Natural killer cell (primary cell): ENCODE measurements at places on chromosomes 5 and 9. TPM values are rescaled to one million over a fixed set of nuclear protein-coding genes. Genes with fewer than 3 reads are reported as not detected.

FGF10 gene
- total RNA-seq = not detected

CAMSAP1 gene
- 28.1 TPM for total RNA-seq

NLN gene
- 0.86 TPM for total RNA-seq

RXFP3 gene
- not detected for total RNA-seq

NUDCD2 gene
- total RNA-seq = 13.2 TPM

DPYSL3 gene
- not detected for total RNA-seq

DNA sequence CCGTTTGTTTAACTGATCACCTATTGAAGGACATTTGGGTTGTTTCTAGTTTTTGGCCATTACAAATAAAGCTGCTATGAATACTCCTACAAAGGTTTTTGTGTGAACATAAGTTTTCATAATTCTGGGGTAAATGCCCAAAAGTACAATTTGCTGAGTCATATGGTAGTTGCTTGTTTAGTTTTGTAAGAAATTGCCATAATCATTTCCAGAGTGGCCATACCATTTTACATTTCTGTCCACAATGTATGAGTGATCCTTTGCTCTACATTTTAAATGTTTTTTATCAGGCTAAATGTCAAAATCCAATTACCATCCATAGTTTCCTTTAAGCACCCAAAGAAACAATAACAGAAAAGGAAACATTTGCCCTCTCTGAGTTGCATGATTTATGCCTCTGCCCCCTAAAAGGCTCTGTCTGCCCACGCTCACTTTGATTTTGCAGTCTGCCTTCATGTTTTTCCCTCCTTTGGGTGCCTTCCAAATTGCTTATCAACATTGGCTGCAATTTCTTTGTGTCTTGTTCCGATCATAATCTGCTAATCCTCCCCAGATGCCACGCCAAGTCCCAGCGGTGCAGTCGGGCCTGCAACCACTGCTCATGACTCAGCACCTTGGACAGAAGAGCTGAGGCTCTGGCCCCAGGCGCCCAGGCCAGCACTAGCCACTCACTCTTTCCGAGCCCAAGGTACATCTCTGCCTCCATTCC is 339.2 kb downstream of the PIK3R1 start:
- H3K27me3 ChIP-seq = no peaks in the 10 kb centered on the region
- H3K27ac ChIP-seq = no peak overlapping the region
- no peak for DNase-seq
- H3K4me3 ChIP-seq = no peak overlapping the region

DNA sequence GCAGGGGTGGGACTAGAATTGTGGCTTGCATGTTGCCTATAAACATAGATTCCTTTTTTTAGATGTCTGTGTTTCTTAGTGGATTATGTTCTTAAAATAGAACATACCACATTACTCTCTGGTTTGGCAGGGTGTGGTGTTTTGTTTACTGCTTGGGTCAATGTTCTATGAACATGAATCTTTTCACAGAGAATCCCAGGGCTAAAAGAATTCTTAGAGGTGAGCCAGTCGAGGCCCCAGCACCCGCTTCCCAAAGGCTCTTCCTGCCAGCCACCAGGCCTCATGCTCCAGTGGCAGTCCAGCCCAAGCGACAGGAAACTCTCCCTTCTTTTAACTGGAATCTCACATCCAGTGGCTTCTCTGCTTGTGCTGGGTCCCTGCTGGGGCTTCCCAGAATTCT is 126.6 kb downstream of the C9orf152 start:
- H3K4me3 ChIP-seq = no peak overlapping the region
- no peak for DNase-seq
- H3K27ac ChIP-seq = no peak overlapping the region
- H3K36me3 ChIP-seq = no peaks in the 10 kb centered on the region
- peaks cover 4% of the 10 kb centered on the region for H3K4me1 ChIP-seq

DNA sequence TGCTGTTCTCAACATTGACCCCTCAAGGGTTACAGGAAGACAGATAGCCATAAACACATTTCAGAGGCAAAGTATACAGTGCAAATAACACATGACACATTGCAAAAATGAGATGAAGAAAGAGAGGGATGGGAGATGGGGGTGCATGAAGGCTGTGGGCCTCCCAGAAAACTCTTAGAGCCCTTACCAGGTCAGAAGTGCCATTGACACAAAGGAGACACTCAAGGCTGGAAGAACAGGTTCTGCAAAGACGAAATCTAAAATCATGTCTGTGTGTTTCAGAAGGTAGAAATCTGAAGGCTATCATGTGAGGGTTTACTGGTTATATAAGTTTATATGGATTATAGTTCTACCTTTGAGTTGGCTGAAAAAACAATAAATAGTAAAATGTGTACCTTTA is 318.8 kb downstream of the BNC2 start:
- no peak overlapping the region for H3K4me3 ChIP-seq
- H3K36me3 ChIP-seq = no peaks in the 10 kb centered on the region
- H3K27ac ChIP-seq = no peak overlapping the region
- H3K4me1 ChIP-seq = no peaks in the 10 kb centered on the region
- H3K27me3 ChIP-seq = no peaks in the 10 kb centered on the region

DNA sequence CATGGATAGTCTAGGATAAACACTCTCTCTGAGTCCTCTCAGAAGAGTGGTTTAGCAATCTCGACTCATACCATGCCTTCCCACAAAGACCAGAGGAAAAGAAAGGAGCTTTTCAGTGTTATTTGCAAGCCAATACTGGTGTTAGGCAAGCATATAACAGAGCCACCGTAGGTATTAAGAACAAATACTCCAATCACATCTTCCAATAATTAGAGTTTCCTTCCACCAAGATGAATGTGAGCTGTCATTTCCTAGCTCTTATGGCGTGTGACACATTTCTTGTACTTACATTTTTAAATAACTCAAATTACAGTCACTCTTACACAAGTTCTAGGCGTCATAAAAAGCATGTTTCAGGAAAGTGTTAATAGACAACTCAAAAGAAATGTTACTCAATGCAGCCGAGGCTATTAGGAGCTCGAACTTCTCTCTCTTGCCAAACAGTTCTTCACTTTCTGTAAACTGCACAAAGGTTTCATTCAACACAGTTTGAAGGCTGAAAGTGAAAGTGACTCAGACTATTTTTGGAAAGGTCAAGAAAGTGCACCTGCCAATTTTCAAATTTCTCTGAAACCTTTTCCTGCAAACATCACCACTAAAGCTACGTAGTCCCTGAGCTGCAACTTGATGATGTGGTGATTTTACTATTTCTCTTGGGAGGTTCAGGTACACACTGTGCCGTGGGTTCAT is 153.8 kb downstream of the AUH start:
- H3K36me3 ChIP-seq = no peaks in the 10 kb centered on the region
- H3K27ac ChIP-seq = peak overlapping the region; percentile 56
- peak; percentile 44 for DNase-seq
- H3K4me1 ChIP-seq = peaks cover 29% of the 10 kb centered on the region
- no peaks in the 10 kb centered on the region for H3K27me3 ChIP-seq

DNA sequence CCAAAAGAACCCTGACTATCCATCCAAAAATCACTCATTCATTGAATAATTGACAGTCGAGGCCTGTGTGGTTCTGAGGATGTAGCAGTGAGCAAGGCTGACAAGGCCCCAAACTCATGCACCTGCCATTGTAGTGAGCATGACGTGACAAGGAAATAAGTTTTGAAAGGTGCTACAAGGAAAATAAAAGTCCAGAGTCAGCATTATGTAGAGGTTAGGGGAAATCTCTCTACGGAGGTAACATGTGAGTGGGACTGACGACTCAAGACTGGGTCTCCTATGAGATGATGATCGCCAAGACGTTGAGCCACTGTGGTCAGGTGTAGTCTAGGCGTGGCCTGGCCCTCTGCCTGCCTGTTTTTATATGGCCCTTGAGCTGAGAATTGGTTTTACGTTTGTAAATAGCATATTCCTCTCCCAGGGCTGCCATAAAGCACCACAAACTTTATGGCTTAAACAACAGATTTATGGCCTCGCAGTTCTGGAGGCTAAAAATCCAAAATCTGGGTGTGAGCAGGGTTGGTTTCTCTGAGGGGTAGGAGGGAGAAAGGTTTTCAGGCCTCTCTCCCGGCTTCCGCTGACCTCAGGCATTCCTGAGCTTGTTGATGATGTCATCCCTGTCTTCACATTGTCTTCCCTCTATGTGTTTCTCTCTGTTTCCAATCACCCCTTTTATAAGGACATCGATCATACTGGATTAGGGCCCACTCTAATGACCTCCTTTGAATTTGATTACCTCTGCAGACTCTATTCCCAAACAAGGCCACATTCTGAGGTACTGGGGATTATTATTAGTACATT is 206.4 kb upstream of the EGFLAM start:
- DNase-seq = no peak
- no peak overlapping the region for H3K27ac ChIP-seq
- no peak overlapping the region for H3K4me3 ChIP-seq
- H3K27me3 ChIP-seq = no peaks in the 10 kb centered on the region
- no peaks in the 10 kb centered on the region for H3K36me3 ChIP-seq

DNA sequence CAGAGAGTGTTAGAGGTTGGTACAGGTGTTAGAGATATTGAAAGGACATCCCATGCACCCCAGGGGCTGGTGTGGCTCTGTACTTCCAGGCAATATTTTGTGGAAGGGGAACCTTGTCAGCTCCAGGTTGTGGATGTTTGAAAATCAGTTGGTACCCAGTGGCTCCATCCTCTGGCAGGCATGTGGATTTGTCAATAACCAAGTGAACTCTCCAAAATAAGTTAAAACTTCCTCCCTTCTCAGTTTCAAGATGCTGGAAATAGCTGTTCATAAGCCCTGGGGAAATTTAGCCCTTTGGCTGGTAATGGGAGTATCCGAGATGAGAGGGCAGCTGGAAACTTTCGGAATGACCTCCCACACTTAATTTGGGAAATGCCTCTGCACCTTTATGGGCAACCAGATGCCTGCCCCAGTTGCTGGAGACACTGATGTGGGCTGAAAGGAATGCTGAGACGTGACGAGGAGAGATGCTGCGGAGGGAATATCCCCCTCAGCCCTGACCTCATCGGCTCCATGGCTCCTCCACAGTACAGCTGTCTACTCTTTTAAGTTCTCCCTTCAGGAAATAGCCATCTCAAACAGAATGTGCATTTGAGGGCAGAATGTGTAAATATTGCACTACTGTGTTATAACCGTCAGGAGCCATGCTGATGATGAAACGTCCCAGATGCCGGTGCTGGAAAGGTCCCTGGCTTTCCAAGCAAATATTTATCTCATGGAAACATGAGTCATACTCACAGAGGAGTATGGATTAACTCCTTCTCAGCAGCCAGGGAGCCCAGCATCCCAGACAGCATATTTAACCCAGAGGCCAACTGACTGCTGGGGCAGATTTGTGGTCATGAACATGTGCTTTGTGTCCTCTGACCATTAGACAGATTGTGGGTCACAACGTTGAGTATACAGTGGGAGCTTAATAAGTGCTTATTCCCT is 29.5 kb downstream of the TGFBI start:
- no peak overlapping the region for H3K4me3 ChIP-seq
- H3K4me1 ChIP-seq = no peaks in the 10 kb centered on the region
- no peaks in the 10 kb centered on the region for H3K27me3 ChIP-seq

DNA sequence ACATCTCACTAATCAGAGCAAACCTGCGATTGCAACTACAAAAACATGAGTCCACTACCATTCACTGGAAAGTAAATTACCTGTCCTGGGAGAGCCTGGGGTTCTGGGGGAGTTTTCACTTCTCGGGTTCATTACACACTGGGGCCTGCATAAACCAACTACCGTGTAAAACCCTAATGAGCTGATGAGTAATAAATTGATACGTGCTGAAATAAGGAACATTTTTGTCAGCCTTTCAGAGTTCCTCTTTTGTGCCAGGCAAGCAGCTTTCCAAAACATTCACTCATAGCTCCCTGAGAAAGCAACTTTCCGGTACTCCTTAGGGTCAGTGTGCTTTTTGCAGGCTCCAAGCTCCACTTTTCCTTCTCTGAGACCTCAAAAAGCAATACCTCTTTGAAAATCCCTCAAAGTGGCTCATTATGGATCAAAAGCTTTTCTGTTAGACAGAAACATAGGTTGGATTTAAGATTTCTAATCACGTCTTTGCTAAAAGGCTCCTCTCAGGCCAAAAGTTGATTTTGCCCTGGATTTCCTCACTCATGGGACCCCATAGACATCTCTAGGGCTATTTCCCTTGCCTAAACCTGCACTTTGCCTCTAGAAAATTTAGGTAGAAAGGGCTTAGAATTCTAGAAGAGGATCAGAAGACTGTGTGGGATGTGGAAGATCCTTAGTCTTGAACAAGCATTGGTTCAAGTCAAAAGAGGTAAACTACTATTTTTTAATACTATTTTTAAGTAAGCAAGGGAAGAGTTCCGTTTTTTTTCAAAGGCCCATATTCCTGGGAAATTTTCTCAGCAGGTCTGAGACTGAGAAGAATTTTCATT is 74.8 kb downstream of the ST8SIA4 start:
- H3K27me3 ChIP-seq = no peaks in the 10 kb centered on the region
- DNase-seq = no peak
- no peaks in the 10 kb centered on the region for H3K4me1 ChIP-seq
- H3K27ac ChIP-seq = peak overlapping the region; percentile 10

DNA sequence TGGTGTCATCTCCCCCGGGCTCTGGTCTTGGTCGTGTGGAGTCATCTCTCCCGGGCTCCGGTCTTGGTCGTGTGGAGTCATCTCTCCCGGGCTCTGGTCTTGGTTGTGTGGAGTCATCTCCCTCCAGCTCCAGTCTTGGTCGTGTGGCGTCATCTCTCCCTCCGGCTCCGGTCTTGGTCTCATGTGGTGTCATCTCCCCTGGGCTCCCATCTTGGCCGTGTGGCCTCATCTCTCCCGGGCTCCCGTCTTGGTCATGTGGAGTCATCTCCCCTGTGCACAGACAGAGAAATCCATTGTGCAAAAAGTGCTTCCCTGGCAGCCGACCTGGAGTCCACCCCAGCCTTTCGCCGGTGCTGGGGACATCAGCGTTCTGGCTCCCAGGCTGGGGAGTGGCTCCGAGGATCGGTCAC is 91.1 kb upstream of the CACNA1B start:
- no peaks in the 10 kb centered on the region for H3K27me3 ChIP-seq
- DNase-seq = no peak

GRCh38 chr5:25707093-25707492 is 1062.3 kb upstream of the CDH10 start:
- no peaks in the 10 kb centered on the region for H3K4me1 ChIP-seq
- H3K36me3 ChIP-seq = no peaks in the 10 kb centered on the region
- no peak overlapping the region for H3K4me3 ChIP-seq
- no peak overlapping the region for H3K27ac ChIP-seq
- DNase-seq = no peak

DNA sequence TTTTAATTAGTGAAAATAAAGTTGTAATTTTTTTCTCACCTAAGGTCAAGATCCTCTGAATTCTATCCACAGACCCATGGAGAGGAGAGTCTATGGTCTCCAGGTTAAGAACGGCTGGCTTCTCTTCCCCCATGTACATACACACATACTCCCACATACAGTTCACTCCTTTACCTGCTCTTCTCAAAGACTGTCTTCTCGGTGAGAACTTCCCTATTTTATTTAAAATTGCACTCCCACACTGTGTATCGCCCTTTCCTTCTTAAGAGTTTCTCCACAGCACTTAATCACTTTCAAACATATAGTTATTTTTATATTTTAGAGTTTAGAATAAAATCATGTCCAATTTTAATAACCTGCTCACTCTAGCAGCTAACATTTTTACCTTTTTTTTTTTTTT is 3.6 kb upstream of the JADE2 start:
- no peak for DNase-seq
- H3K36me3 ChIP-seq = no peaks in the 10 kb centered on the region
- H3K4me1 ChIP-seq = peaks cover 7% of the 10 kb centered on the region
- H3K27ac ChIP-seq = no peak overlapping the region
- no peaks in the 10 kb centered on the region for H3K27me3 ChIP-seq
- H3K4me3 ChIP-seq = no peak overlapping the region
